Keratinocyte (primary cell): ENCODE measurements at places on chromosomes 5 and 9. TPM values are rescaled to one million over a fixed set of nuclear protein-coding genes. Genes with fewer than 3 reads are reported as not detected.

The CBY3 gene
- not detected in 3 replicates for polyA plus RNA-seq

The AGXT2 gene
- polyA plus RNA-seq: not detected in 3 replicates

The ZBTB26 gene
- polyA plus RNA-seq: 2.4 to 4.1 TPM (median 2.7 TPM) in 3 replicates

The TEX48 gene
- polyA plus RNA-seq: not detected in 3 replicates

The PTGDS gene
- not detected in 3 replicates for polyA plus RNA-seq

The LAMC3 gene
- polyA plus RNA-seq: not detected in 3 replicates

DNA sequence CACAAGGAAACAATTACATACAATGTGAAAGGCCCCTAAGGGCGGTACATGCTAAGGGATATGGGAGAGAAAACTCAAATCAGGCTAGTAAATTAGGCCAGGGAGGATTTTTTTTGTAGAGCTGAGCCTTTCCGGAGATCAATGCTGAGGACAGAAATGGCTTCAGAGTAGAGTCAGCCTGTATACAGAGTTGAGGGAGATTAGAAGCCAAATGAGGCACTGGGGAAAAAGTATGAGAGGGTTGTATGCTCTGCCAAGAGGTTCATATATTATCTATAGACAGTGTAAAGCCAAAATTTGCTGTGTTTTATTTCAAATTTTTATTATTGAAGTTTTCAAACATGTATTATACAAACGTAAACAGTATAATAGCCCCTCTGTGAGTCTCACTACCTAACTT is 103.1 kb downstream of the BNC2 start:
- no peak for DNase-seq
- no peaks in the 10 kb centered on the region for H3K4me1 ChIP-seq
- H3K27me3 ChIP-seq: no peaks in the 10 kb centered on the region
- H3K4me3 ChIP-seq: no peak overlapping the region
- no peaks in the 10 kb centered on the region for H3K36me3 ChIP-seq
- no peak overlapping the region for H3K27ac ChIP-seq

- no peak for DNase-seq
- H3K27ac ChIP-seq: no peak overlapping the region
- H3K4me3 ChIP-seq: no peak overlapping the region
- no peaks in the 10 kb centered on the region for H3K36me3 ChIP-seq
Measured at GRCh38 chr5:45454114-45454513, 242.1 kb downstream of the HCN1 start.

- H3K27ac ChIP-seq: no peak overlapping the region
- H3K36me3 ChIP-seq: no peaks in the 10 kb centered on the region
- no peak for DNase-seq
- H3K4me3 ChIP-seq: no peak overlapping the region
- H3K4me1 ChIP-seq: no peaks in the 10 kb centered on the region
Measured at GRCh38 chr9:20290257-20290656, 332.0 kb downstream of the MLLT3 start.

GRCh38 chr5:180494060-180494509 is at the start of gene CNOT6:
Gene CNOT6 (plus strand): TSS chr5:180494379. CDS start chr5:180529277, 34,898 bp downstream.
- H3K4me3 ChIP-seq: peak within 1 kb of the TSS; percentile 69
- H3K36me3 ChIP-seq: peaks cover 4% of the 10 kb centered on the region
- peak within 1 kb of the TSS; percentile 73 for H3K27ac ChIP-seq
- H3K4me1 ChIP-seq: peaks cover 25% of the 10 kb centered on the region
- DNase-seq: peak; percentile 41

GRCh38 chr9:37667706-37668105 is 17.0 kb downstream of the FRMPD1 start:
- peaks cover 6% of the 10 kb centered on the region for H3K27me3 ChIP-seq
- H3K27ac ChIP-seq: no peak overlapping the region
- H3K4me3 ChIP-seq: no peak overlapping the region
- peaks cover 2% of the 10 kb centered on the region for H3K4me1 ChIP-seq

- H3K4me1 ChIP-seq: peaks cover 7% of the 10 kb centered on the region
- no peak overlapping the region for H3K27ac ChIP-seq
- peaks cover 21% of the 10 kb centered on the region for H3K36me3 ChIP-seq
- no peak for DNase-seq
Measured at GRCh38 chr5:172926796-172927195, 32.4 kb upstream of the RPL26L1 start.

DNA sequence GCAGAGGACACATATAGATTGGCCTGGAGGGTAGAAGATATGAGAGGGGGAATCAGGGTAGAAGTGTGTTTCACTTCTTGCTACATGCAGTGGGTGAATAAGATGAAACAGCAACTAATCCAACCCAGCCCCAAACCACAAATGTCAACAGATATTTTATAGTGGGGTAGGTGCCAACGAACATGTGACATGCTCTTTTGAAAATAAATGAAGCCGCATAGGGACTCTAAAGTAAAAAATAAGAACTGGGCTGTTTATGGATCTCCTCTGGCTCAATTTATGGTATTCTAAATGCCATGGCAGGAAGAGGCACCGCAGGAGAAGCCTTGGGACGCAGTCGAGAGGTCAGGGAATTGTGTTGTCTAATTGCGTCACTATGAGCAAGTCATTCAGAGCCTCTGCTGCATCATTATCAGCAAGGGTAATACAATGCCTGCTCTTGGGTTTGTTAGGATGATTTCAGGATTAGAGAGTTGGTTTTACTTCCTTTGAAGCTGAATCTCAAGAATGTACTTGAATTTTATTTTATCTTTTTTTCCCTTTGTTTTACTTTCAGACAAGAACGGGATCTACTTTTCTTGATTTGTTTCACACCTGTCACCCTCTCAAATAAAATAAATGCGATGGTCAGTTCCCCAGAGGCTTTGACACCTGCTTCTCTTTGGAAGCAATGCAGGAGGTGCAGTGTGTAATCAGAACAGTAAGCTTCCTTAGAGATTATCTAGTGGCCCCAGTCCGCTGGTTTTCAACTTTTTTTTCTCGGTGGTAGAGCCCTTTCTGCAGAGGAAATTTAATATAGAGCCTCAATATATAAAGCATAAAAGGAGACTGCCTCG is 375.6 kb upstream of the CLINT1 start:
- no peaks in the 10 kb centered on the region for H3K36me3 ChIP-seq
- no peak overlapping the region for H3K27ac ChIP-seq
- no peaks in the 10 kb centered on the region for H3K27me3 ChIP-seq
- H3K4me3 ChIP-seq: no peak overlapping the region
- no peak for DNase-seq
- no peaks in the 10 kb centered on the region for H3K4me1 ChIP-seq

DNA sequence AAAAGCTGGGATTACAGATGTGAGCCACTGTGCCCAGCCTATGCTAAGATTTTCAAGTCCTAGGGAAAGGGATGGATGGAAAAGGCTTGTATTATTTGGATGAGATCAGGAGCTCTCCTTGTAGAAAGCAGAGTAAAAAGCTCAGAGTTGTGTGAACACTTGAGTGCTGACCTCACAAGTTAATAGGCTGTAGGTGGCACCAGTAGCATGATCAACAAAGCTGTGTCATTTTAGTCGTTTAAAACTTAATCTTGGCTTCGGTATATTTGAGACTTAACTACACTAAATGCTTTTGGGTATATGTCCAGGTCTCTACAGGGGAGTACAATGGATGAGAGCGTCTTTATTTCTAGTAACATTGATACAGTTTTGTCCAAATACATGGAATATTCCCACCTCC is 264.2 kb downstream of the TMEM38B start:
- H3K4me3 ChIP-seq: no peak overlapping the region
- no peaks in the 10 kb centered on the region for H3K4me1 ChIP-seq
- H3K27ac ChIP-seq: no peak overlapping the region
- H3K36me3 ChIP-seq: no peaks in the 10 kb centered on the region

DNA sequence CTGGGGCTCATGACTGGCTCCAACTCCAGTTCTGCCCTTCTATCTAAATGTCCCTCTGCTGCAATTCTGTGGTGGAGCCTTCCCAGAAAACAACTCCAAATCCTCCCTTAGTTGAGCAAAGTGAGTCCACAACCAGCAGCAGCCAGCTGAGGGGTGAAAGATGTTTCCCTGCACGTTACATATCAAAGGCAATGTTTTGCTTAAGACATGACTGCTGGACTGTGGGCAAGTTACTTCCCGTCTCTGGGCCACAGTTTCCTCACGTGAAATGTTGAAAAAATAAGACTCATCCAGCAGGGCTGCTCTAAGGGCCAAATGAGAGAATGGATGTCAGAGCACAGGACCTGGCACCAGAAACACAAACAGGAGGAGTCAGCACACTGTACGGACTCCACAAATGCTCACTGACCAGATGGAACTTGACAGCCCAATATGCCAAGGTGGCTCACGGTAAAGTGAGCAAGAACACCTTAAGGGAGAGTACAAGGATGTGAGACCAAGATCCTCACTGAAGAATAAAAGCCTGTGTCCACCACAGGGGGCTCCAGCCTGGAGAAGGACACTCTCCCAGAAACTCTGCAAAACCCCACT is 138.4 kb upstream of the ABCA1 start:
- no peak for DNase-seq
- H3K27me3 ChIP-seq: no peaks in the 10 kb centered on the region
- H3K4me1 ChIP-seq: peaks cover 49% of the 10 kb centered on the region
- peak overlapping the region; percentile 15 for H3K27ac ChIP-seq

- no peak for DNase-seq
- no peaks in the 10 kb centered on the region for H3K36me3 ChIP-seq
- peaks cover 22% of the 10 kb centered on the region for H3K4me1 ChIP-seq
Measured at GRCh38 chr5:178108966-178109365, 4.4 kb upstream of the N4BP3 start.

DNA sequence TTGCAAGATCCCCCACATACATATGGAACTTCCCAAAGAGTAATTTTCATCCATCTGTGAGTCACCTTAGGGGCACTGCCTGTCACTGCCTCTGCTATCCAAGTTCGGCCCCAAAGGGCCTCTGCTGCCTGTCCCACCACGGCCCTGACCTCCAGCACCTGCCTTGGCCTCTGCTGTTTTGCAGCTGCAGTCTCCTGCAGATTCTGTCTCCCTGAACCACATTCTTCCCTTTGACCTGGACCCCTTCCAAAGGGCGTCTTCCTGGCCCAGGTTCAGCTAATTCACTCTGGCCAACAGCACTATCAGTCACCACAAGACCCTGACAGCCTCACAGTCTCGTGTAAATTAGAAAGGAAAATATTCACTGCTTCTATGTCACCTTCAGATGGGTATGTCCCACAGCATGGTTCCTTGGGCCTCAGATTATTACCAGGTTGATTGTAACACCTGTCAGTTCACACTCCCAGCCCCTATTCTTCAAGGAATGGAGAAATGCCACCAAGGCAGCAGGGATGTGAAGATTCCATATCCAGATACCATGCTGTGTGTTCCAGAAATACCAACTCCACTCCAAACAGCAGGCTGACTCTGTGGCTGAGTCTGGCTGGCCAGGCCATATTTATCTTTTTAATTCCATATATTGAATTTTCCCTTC is 479.3 kb downstream of the ARHGEF28 start:
- DNase-seq: no peak
- no peak overlapping the region for H3K27ac ChIP-seq
- no peaks in the 10 kb centered on the region for H3K4me1 ChIP-seq
- no peaks in the 10 kb centered on the region for H3K36me3 ChIP-seq
- no peak overlapping the region for H3K4me3 ChIP-seq

- no peak for DNase-seq
- no peaks in the 10 kb centered on the region for H3K36me3 ChIP-seq
- no peak overlapping the region for H3K27ac ChIP-seq
- H3K4me1 ChIP-seq: no peaks in the 10 kb centered on the region
- H3K27me3 ChIP-seq: no peaks in the 10 kb centered on the region
Measured at GRCh38 chr5:169670769-169671525, 33.9 kb downstream of the DOCK2 start.
